ENCODE measurements at places on chromosomes 13 and 19.
A peak's percentile ranks its signal among the peaks of the same experiment; 100 is the strongest.

GRCh38 chr19:15911599-15912235 lies 13.8 kb upstream of the CYP4F2 start:
- DNase-seq, result no peak

GRCh38 chr19:17784201-17785008 lies 10.5 kb upstream of the B3GNT3 start:
- DNase-seq, result no peak

GRCh38 chr19:19485161-19485997 lies 30.0 kb downstream of the TSSK6 start:
- no peak for DNase-seq

DNA sequence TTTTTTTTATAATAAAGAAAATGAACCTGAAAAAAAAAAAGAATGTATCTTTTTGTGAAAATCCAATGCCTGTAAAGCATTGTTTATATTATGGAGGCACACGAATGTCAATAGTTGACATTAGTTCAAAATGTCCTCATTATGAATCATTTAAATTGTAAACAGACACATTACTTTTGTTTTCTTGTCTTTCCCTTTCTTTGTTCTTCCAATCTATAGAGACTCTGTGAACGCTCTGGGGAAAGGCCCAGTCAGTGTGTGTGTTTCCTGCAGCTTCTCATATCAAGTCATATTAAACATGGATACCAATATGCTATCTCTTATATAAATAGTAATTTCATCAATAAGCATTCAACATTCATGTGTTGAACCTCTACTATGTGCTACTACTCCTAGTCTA lies 193.1 kb downstream of the KCTD12 start:
- no peak for DNase-seq

DNA sequence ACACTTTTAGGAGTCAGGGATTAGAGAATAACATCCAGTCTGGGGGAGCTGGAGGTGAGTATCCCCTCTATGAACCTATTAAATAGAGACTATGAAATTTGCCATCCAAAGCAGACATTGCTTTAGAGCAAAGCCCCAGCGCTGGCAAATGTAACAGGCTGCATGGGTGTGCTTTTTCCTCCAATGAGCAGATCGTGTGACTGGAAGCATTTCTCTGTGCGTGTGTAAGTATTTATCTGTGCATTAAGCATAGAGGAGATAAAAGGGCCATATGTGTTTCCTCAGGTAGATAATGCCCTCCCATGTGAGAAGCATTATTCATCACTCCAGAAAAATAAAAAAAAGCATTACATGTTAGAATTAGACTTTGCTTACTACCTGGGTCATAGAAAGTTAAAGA lies 924 bp downstream of the TNFSF13B start:
- no peak for DNase-seq

DNA sequence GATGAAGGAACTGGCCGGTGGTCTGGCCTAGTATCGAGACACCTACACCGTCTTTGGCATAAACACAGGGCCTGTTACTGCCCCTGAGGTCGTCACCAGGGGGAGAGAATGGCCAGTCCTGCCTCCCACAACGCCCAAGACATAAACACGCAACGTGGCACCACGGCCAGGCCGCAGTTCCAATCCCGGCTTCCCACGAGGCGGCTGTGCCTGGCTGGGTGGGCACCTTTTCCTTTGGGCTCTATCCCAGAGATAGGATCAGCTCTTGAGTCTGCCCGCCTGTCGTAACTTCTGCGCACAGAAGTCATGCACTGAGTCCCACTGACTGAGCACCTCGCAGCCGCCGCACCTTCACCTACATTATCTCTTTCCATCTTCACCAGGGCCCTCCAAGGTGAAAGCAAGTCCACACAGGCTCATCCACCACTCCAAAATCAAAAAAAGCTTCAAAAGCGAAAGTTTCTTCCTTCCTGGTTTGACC lies 1.1 kb downstream of the MIER2 start:
- no peak for DNase-seq

DNA sequence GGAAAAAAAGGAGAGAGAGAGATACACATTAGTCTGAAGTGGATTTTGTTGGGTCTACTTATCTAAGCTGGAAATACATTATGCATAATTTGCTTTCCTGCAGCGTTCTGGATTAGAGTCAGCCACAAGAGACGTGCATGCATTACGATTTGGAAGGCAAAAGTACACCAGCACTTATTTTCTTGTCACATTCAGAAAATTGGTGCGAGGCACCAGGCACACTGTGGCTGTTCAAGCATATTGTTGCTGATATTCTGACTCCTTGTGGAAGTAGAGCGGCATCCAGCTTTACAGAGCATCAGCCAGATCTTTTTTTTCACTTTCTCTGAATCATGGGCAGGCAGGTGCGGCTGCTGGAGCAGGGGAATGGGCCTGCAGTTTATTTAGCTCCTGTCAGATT lies 905.6 kb upstream of the SPRY2 start:
- DNase-seq, result no peak

DNA sequence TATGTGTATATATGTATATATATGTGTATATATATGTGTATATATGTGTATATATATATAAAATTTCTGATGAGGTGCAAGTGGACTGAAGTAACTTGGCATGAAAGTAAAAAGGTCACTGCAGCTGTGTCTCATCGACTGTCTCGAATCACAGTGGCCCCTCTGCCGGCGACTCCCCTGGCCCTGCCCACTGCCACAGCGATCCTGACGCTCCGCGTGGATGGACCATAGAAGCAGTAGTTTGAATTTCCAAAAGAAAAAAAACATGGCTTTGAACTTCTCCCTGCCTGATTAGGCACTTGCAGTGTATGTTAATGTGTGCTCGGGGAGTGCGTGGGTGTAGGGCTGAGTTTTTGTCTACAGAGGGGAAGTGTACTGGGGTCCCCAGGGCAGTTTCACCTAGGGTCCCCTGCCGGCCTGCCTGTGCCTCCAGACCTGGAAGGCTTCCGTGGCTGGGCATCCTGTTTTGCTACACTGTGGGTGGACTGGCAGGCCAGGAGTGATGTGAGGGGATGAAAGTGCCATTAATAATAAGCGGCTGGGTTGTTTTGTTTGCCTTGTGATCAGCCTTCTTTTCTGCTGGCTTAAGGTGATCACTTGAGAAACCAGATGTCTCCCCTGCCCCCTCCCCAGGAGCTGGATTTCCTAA lies 10.8 kb downstream of the ZIC5 start:
- no peak for DNase-seq

- no peak for DNase-seq
Measured at GRCh38 chr19:14265290-14266036, 59.5 kb upstream of the ADGRL1 start.

- no peak for DNase-seq
Measured at GRCh38 chr19:51971624-51972023, 15.0 kb downstream of the ZNF350 start.

DNA sequence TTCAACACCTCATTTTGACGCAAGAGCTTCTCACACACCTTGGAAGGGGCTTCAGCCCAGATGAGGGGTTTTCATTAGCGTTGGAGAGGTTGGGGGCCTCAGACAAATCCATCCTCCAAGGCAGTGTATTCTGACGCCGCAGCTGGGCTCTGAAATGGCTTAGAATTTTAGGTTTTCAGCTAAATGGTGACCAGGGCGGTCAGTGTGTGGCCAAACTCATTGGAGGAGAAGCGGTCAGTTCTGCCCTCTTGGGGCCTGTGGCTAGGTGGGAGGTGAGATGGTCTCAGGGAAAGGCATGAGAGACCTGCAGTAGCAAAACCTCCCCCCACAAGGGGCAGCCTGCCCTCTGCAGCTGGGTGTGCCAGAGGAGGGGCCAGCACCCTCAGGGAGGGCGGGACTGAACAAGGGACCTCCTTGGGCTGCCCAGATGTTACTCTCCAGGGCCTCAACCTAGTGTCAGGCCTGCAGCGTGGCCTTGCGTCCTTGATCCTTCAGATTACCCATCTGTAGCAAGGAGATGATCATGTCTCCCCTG lies 155.8 kb downstream of the URI1 start:
- DNase-seq, result no peak

GRCh38 chr19:38306236-38306635 lies 2.2 kb downstream of the C19orf33 start:
- DNase-seq, result no peak

GRCh38 chr13:44389060-44389666 lies 15.5 kb downstream of the SERP2 start:
- no peak for DNase-seq

DNA sequence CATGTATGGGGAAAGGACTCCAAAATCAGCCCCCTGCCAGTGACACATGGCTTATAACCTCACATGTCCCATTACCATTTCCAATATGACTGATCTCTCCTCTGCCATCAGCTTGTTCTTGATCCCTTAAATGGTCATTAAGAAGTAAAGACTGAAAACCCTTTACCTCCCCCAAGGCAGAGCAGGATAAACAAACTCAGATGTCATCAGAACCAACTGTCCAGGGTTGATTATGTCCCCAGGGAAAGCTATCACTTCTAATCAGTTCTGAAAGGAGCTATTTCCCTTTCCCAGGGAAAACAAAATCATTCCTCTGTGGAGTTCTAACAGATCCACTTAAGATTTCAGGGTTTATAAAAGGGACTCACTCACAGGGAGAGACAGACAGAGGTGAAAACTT lies 350.9 kb downstream of the SUCLA2 start:
- no peak for DNase-seq

GRCh38 chr13:112721198-112722104 lies 31.6 kb downstream of the ATP11A start:
- DNase-seq, result no peak

DNA sequence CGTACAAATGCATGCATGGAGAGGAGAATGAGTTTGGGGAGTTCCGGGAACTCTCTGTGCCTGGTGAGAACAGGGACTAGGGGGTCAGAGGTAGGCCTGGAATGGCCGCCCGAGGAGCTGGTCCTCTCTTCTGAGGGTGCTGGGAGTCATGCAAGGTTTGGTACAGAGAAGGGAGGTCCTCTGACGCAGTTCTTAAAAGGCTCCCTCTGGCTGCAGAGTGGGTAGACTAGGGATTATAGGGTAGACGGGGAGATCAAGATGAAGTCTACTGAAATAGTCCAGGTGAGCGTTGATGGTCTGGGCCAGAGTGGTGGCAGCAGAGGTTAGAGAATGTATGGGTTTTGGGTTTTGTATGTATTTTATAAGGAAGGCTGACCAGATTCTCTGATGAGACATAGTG lies 796 bp downstream of the ZNF304 start:
- no peak for DNase-seq

- no peak for DNase-seq
Measured at GRCh38 chr19:36111200-36111539, 227 bp downstream of the OVOL3 start.

- DNase-seq, result no peak
Measured at GRCh38 chr19:49758292-49758691, 4.8 kb downstream of the TSKS start.

- DNase-seq, result no peak
Measured at GRCh38 chr13:112873851-112874750, 94.9 kb upstream of the MCF2L start.

DNA sequence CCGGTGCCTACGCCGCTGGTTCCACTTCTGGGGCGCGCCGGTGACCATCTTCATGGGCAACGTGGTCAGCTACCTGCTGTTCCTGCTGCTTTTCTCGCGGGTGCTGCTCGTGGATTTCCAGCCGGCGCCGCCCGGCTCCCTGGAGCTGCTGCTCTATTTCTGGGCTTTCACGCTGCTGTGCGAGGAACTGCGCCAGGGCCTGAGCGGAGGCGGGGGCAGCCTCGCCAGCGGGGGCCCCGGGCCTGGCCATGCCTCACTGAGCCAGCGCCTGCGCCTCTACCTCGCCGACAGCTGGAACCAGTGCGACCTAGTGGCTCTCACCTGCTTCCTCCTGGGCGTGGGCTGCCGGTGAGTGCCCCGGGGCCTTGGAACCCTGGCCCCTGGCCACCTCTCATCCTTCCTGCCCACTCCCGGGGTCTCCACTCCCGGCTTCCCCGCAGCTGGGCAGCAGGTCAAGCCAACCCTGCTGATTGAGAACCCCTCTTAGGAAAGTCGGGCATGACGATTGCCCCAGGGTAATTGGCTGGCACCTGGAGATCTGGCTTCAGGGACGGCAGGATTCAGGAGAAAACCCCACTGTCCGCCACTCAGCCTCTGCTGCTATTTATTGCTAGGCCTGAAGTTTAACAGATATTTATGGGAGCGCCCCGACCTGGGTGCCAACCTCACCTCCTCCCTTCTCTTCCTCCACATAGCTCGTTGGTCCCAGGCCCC lies 39.1 kb downstream of the TRPM4 start:
- peak; percentile 38 for DNase-seq

GRCh38 chr13:101916108-101916774 lies 463.8 kb downstream of the ITGBL1 start:
- no peak for DNase-seq

DNA sequence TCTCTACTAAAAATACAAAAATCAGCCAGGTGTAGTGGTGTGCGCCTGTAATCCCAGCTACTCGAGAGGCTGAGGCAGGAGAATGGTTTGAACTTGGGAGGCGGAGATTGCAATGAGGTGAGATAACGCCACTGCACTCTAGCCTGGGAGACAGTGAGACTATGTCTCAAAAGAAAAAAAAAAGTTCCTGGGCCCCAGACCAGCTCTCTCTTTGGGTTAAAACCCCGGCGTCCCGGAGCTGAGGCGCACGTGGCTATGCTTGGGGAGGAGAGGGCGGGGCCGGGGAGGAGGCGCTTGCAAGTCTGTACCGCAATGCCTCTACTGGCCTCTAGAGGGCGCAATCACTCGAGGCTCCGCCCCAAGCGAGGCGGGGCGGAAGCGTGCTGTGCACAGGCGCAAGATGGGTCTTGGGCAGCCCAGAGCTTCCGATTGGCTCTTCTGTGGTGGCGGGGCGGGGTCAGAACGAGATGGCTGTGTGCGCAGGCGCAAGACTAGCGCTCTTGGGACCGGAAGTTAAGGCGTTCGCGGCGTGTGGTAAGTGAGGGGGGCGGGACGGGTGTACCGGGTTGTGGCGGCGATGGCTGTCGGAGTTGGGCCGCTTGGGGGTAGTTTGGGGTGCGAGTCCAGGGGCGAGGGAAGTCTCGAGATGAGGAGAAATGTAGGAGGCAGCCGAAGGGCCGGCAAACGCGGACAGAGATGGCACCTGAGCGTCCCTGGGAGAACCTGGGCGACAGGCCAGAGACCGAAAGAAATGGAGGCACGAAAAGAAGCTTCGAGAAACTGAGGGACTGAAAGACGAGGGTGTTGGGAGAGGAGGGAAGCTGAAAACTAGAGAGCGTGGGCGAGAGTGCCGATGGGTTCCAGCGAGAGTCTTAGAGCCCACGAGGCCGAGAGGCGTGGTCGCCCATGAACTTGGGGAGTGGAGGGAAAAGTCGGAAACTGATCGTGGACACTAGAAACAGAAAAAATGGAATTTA lies at the start of gene DHX34:
Gene DHX34 (plus strand): TSS at position 497 of the 977 bp plus-strand sequence. CDS start 3,716 bp downstream, outside the sequence.
- peak; percentile 91 for DNase-seq

GRCh38 chr13:77548095-77548494 lies 12.6 kb downstream of the SCEL start:
- DNase-seq, result no peak

DNA sequence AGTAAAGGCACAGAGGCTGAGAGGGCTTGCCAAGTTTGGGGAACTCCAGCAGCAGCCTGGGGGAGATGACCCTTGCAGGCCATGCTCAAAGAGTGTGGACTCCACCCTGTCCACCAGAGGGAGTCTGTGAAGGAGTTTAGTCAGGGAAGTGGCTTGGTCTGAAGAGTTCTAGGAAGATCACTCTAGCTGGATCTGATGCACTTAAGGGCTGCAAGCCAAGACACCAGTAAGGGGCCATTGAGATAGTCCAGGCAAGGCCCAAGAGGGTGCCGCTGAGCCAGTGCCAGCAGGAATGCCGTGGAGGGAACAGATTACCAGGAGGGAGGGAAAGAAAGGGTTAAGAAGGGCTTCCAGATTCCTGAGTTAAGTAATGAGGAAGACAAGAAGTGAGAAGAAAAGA lies 68.7 kb downstream of the ZAR1L start:
- DNase-seq, result no peak

GRCh38 chr13:90185734-90186133 lies 1161.8 kb upstream of the MIR17HG start:
- no peak for DNase-seq
